ENCODE measurements at places on chromosomes 1 and 21.

GRCh38 chr1:210360852-210361477 lies 32.3 kb downstream of the HHAT start:
- no peak for DNase-seq

GRCh38 chr1:3248155-3249141 lies 179.4 kb downstream of the PRDM16 start:
- no peak for DNase-seq

- no peak for DNase-seq
These were observed 230.3 kb upstream of the VAMP3 start for GRCh38 chr1:7540816-7541215.

DNA sequence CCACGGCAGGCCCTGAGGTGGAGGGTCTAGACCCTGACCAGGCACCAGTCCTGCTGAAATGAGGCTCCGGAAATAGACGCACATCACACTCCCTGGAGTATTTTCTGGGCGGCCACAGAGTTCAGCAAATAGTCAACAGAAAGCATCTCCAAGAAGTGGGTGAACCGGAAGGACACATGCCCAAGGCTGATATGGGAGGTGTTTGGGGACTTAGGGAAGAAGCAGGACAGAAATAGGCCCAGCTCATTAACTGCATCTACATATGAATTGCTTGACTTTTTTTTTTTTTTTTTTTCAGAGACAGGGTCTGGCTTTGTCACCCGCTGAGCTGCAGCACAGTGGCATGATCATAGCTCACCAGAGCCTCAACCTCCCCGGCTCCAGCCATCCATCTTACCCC lies 36.5 kb upstream of the GPR157 start:
- no peak for DNase-seq

- no peak for DNase-seq
These were observed 39.2 kb downstream of the UBE2G2 start for GRCh38 chr21:44762221-44763049.

DNA sequence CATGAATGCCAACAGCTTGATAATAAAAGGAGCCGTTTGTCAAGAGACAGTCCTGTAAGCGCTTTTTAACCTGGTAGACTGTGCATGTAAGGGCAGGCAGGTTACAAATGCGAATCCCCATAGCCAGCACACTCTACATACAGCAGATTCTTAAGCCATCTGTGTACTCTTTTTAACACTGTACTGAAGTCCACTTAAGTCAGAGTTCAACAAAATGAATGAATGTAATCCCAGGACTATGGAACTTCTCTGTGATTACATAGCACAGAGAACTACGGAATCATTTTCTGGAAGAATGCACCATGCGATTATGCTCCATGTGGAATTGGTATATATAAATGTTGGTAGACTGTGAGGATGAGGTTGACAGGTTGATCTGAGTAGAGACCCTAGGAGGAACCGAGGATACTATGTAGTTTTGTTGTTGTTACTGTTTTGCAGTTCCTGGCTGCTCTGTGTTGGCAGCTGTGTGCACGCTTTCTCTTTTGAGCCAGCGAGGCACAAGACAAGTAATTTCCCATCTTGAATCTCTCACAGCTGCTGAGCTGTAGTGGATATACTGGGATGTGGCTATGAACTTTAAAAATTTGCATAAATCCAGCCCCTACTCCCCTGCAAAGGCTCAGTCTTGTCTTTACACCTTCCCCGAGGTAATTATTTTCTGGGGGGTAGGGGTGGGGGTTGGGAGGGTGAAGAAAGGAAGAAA lies 21.9 kb downstream of the LRRC8D start:
- DNase-seq, result no peak

- DNase-seq, result no peak
These were observed 84.5 kb upstream of the GCLM start for GRCh38 chr1:93993731-93994130.

- no peak for DNase-seq
These were observed 60.6 kb downstream of the WARS2 start for GRCh38 chr1:119079881-119080280.

DNA sequence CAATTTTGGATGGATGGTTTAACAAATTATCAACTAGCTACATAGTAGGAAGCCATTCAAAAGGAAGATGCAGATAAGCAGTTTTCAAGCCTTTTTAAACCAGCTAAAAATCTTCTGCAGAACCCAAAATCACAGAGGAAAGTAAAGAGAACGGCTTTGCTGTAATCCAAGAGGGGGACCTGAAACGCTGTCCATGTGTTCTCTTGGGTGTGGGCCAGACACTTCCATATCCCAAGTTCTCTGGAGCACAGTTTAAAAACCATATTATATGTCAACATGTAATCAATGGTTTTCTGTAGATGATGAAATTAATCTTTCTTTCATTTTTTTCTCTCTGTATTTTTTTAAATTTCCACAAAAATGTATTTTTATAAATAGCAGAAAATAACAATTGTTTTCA lies 90.5 kb downstream of the SELENOF start:
- no peak for DNase-seq

GRCh38 chr1:240912821-240913220 lies 300.9 kb upstream of the GREM2 start:
- no peak for DNase-seq

DNA sequence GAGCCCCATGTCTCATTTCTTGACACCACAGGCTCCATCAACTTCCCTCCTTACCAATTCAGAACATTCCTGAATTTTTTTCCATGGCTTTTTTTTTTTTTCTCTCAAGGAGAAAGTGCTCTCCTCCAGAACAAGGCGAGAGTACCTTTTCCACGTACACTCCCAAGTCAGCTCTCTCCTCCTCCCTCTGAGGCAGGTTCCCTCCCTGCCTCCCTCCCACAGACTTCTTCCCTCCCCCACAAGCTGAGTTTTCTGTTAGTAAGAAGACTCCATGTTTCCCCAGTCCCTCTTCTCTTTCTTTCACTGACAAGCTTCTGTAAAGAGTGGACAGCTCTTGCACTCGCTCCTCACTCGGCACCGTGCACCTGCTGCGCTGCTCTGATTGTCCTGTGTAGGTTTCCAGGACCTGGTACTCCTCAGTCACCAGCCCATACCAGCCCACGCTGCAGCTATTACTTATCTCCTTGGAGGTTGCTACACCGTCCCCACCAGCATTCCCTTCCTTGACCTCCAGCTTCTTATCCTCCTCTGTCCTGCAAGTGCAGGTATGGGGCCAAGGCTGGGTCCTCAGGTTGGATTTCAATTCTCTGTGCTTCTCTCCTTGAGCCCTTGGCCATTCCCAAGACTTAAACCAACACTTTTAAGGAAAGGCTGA lies 3.8 kb downstream of the TRAF5 start:
- DNase-seq, result no peak

DNA sequence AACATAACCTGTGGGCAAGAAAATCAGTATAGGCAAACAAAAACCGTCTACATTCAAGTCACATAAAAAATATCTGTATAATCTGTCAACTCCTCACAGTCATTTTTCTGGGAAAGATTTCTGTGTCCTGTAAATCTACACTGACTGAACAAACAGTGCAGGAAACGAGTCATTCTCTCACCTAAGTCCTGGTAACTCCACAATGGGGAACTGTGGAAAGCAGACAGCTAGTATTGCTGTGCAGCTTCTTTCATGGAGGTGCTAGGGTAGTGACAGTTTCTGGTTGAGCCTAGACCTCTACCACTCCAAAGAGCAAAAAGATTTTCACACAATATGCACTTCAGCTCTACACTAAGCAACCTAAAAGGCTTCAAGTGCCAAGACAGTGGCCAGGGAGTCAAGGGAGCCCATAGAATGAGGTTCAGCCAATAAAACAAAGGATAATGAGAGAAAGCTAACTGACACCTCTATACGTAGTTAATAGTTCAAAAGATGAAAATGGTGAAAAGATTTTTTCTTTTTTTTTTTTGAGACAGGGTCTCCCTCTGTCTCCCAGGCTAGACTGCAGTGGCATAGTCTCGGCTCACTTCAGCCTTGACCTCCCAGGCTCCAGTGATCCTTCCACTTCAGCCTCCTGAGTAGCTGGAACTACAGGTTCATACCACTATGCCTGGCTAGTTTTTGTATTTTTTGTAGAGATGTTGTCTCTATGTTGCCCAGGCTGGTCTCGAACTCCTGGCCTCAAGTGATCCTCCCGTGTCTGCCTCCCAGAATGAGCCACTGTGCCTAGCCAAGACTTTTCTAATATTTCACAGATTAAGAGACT lies 5.5 kb downstream of the PTP4A2 start:
- no peak for DNase-seq

- DNase-seq, result peak; percentile 43
These were observed 28.5 kb downstream of the CNIH3 start for GRCh38 chr1:224644553-224645154.
